ENCODE measurements at places on chromosomes 4 and X.
A peak's percentile ranks its signal among the peaks of the same experiment; 100 is the strongest.

- no peak for DNase-seq
Observed at GRCh38 chr4:8867624-8868320, 3.9 kb downstream of the HMX1 start.

DNA sequence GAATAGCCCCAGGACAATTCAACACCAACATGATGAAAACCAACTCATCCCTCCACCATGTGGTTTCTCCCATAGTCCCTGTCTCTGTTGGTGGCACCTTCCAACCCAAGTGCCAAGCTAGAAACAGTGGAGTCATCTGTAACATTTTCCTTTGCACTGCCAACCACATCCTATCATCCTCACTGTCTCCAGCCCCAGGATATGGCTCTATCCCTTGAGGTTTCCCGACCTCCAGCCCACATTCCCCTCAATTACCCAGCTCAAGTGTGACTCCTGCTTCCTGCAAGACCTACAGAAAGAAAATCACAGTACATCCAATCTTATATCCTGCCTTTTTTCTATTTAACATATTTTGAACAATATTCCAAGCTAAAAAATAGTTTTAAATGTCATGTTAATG lies 24.2 kb downstream of the PNMA6F start:
- DNase-seq, result no peak

- DNase-seq, result peak; percentile 20
Observed at GRCh38 chr4:55439023-55439422, 43.3 kb downstream of the TMEM165 start.

- DNase-seq, result no peak
Observed at GRCh38 chr4:179372242-179372641, 1930.0 kb upstream of the AGA start.

DNA sequence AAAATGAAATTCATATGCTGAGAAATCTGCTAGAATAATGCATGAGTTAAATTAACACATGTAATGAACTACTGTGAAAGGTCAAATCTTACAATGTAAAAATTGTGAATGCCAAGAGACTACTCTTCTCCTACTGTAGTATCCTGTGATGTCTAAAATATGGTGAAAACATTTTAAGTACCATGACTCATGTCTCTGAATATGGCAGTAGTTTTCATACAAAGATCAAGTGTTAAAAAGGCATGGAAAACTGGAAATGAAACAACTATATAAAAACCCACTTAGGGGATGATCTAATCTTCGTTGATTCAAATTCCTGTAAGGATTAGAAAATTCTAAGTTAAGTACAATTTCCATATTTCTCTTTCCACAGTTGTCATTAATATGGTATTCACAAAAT lies 221.3 kb downstream of the PPP3CA start:
- no peak for DNase-seq

DNA sequence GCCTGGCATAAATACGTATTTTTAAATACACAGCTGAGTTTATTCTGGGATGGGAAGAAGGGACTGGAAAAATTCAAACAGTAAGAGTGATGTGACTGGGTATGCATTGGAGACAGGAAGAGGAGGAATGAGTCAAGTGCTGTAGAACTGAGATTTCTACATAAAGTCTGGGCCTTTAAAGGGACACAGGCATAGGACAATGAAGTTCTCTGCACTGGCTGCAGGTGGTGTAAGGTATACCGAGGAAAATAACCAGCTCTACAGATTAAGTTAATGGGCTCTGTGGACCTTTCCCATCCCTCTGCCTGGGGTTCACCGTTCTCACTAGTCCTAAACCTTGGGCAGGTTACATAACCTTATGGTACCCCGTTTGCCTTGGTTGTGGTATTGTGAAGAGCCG lies 68.7 kb downstream of the DHX15 start:
- no peak for DNase-seq

DNA sequence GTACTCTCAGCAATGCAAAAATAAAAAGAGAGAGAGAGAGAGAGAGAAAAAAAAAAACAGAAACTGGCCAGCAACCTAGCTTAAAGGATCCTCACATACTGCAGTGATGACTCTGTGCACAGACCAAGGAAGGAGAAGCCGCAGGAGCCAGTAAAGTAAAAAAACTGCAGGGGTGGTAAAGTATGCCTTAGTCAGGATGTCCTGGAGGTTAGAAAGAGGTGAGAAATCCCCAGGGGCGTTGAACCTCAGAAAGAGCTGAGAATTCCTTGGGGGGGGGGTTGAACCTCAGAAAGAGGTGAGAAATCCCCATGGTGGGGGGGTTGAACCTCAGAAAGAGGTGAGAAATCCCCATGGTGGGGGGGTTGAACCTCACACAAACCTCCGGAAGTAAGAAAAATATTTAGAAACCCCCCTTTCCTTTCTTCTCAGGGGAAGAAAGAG lies 48.0 kb downstream of the MAGEA9 start:
- no peak for DNase-seq

GRCh38 chr4:111028795-111029194 lies 405.9 kb upstream of the PITX2 start:
- DNase-seq, result no peak

GRCh38 chr4:25002681-25003080 lies 28.1 kb downstream of the LGI2 start:
- no peak for DNase-seq

DNA sequence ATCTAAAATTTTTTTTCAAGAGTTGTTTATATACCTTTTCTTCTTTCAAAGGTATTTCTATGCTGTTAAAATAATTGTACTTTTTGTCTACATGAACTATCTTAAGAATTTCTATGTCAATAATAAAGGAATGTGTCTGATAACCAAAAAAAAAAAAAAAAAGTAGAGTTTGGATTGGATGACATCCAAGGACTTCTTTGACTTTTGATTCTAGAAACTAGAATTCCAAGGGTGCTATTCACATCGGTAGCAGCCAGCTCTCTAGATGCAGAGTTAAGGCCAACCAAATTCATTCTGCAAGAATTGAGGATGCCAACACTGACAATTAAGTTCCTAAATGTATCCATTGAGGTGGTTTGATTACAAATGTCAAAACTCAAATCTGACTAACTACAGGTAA lies 42.0 kb upstream of the PRKG2 start:
- no peak for DNase-seq

- DNase-seq, result no peak
Observed at GRCh38 chrX:54708404-54708803, 89.7 kb downstream of the ITIH6 start.

DNA sequence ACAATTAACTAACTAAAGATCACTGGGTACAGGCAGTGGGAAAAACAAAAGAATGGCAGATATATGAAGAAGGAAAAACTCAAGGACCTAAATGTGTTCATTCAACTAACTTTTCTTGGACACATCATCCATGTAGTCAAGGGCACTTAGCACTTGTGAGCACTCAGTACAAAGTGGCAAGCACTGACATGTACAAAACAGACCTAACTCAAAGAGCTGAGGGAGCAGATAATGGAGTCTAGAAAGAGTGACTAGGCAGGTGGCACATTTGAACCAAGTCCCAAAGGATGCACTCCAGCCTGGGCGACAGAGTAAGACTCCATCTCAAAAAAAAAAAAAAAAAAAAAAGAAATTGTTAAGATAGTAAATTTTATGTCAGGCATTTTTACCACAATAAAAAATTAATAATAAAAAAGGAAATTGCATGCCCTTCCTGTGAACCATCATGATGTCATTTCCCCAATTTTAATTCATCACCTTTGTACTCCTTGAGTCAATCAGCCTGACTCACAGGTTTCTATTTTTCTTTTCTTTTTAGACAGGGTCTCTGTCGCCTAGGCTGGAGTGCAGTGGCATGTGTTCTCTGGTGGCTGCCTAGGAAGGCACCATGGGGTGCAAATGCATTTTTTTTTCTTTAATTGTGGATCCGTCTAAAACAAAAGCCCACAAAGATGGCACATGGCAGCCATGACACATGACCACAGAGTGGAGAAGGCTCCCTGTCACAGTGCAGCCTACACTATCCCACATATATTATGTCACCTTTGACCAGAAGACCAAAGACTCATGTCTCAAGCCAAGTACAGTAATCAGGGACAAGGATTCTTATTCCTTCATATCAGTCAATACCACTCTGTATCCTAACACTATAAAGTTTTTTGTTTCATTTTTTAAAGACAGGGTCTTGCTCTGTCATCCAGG lies 91.9 kb downstream of the CHST7 start:
- DNase-seq, result no peak

GRCh38 chr4:139562067-139562684 lies 6.2 kb upstream of the SETD7 start:
- no peak for DNase-seq

DNA sequence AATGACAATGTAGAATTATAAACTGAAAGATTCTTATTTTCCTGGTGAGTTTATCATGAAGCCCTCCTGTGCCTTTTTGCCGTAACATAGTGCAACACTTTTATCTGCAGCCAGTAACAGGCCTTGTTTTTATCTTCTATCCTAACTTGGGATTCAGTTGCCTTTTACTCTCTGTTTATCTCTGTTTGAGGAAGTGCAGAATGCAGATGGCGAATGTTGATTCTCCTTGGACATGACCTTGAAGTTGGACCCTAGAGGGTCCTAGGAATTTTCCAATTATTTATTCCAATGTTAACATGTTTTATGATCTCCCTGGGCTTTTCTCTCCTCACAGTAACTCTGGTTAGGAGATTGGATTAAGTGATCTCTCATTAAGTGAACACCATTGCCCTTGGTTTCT lies 165.0 kb downstream of the FMR1NB start:
- DNase-seq, result no peak

DNA sequence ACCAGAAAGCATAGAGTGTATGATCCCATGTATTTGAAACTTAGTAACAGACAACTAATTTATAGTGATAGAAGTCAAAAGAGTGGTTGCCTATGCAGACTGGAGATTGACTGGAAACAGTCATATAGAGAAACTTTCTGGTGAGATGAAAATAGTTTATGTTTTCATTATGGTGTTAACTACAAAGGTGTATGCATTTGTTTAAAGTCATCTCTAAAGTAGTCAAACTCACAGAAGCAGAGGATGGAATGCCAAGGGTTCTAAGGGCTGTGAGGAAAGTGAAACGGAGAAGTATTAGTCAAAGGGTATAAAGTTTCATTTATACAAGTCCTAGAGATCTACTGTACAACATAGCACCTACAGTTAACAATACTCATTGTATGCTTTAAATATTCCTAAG lies 45.8 kb downstream of the ENOX2 start:
- no peak for DNase-seq

All from NCI-H774 (cell line).